ENCODE measurements at places on chromosomes 2 and 18.

- DNase-seq, result no peak
- H3K27me3 ChIP-seq, result no peaks in the 10 kb centered on the region
- H3K4me3 ChIP-seq, result no peak overlapping the region
These were observed 4.9 kb downstream of the CCT7 start for GRCh38 chr2:73238976-73239375.

DNA sequence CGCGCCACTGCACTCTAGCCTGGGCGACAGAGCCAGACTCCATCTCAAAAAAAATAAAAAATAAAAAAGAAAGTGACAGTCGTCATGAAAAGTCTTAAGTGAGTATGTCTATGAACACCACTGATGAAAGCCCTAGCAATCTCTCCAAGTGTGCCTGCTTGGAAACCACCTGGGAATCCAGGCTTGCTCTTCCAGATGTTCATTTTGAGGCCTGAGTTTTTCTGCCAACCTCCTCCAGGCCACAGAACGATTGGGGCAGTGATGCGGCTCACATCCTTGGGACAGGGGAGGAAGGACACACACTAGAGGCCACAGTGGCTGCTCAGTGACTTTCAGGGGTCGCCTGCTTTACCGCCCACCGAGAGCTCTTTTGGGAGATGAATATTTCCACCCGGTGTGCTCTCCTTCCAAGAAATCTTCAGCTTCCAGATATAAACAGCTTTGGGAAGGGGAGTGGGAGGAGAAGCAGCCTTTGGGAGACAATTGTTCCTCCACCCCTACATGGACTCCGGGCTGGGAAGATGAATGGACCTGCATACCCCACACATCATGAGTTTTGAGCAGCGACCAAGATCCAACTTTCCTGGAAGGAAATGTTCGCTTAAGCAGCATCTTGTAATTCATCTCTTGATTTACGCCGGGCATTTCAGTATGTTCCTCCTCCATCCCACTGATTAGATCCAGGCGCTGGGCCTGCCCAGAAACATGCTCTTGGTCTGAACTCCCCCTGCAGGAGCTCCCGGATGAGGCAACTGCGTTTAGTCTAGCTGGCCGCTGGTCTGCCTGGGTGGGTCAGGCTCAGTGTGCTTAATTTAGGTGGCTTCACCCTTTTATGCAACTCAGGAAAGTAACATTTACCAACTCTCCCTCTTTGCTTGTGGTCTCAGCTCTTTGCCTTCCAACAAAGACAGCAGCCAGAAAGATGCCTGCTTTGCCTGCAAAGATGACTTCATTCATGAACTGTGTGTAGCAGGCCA lies 6.2 kb upstream of the ARMC9 start:
- peaks cover 26% of the 10 kb centered on the region for H3K4me1 ChIP-seq
- H3K36me3 ChIP-seq, result no peaks in the 10 kb centered on the region
- peak overlapping the region; percentile 41 for H3K4me3 ChIP-seq
- DNase-seq, result peak; percentile 91
- no peaks in the 10 kb centered on the region for H3K27me3 ChIP-seq
- peak overlapping the region; percentile 74 for H3K27ac ChIP-seq

DNA sequence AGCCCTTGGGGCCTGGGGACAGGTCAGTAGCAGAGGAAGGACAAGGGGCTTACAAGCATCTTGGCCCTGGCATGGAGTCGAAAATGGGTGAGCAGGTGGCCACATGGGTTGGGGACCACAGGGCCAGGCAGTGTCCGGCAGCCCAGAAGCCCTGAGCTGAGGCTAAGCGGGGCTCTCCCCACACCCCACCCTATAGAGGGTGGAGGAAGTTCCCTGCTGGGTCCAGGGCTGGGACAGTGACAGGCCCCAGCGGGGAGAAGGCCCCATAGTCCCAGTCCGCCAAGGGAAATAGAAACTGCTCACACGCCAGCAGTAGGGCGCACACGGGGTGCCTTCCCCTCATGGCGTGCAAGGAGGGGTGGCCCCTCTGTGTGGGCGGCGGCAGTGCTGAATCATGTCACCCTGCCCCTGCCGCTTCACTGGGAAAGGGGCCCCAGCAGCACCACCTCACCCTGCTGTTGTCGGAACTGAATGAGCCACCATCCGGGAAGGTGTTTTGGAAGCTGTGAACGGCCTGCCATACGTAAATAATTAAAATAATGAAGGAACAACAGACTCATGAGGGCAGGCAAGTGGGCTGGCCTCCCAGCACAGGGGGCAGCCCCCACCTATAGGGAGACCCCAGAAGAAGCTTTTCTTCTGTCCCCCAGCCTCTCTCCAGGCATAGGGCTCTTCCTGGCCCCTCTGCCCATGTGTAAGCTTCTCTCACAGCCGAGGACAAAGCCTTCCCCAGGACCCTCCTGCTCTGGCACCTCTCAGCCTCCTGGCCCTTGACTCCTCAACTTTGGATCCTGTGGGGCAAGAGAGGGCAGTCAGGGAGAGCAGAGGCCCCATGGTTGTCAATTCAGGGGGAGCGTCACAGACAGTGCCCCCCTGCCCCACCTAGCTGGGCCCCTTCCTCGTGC lies 12.7 kb upstream of the DUSP2 start:
- peaks cover 13% of the 10 kb centered on the region for H3K4me1 ChIP-seq
- no peak for DNase-seq
- peaks cover 37% of the 10 kb centered on the region for H3K27me3 ChIP-seq
- no peak overlapping the region for H3K27ac ChIP-seq

DNA sequence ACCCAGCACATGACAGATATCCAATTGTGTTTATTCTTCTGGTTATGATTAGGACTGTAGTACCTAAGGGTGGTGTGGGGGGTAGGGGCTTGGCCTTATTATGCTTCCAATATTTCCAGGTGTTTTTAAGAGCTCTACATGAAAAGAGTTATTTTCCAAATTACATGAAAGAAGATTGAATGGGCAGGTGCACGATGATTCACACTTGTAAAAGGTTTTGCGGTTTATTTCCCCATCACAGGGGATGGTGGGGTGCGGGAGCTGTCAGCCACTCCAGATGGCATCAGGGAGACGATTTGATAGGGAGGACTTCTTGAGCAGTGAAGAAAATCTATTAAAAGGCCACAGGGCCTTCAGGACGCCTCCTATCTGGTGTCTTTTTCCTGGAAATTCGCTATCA lies 15.1 kb upstream of the CCBE1 start:
- H3K4me3 ChIP-seq, result no peak overlapping the region
- no peak overlapping the region for H3K27ac ChIP-seq
- H3K4me1 ChIP-seq, result peaks cover 4% of the 10 kb centered on the region

DNA sequence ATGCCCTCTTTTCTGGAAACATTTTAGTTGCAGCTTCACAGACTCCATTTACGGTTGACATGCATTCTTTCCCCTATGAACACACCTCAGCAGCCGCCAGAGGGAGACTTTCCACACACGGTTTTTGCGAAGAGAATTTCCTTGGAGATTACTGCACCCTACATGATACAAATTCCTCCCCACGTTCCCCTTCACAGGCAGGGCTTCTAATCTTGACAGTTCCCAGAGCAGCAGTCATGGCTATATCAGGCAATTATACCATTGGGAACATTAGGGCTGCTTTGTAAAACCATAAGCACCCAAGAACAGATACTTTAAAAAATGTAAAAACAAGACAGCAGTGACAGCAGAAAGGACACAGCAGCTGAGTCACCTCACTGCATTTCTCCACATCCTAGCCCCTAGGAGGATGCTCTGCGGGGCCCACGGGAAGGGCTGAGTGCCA lies 253.8 kb downstream of the TGIF1 start:
- peak; percentile 67 for DNase-seq
- H3K27me3 ChIP-seq, result peaks cover 2% of the 10 kb centered on the region
- no peaks in the 10 kb centered on the region for H3K36me3 ChIP-seq
- no peak overlapping the region for H3K4me3 ChIP-seq
- peak overlapping the region; percentile 19 for H3K27ac ChIP-seq

DNA sequence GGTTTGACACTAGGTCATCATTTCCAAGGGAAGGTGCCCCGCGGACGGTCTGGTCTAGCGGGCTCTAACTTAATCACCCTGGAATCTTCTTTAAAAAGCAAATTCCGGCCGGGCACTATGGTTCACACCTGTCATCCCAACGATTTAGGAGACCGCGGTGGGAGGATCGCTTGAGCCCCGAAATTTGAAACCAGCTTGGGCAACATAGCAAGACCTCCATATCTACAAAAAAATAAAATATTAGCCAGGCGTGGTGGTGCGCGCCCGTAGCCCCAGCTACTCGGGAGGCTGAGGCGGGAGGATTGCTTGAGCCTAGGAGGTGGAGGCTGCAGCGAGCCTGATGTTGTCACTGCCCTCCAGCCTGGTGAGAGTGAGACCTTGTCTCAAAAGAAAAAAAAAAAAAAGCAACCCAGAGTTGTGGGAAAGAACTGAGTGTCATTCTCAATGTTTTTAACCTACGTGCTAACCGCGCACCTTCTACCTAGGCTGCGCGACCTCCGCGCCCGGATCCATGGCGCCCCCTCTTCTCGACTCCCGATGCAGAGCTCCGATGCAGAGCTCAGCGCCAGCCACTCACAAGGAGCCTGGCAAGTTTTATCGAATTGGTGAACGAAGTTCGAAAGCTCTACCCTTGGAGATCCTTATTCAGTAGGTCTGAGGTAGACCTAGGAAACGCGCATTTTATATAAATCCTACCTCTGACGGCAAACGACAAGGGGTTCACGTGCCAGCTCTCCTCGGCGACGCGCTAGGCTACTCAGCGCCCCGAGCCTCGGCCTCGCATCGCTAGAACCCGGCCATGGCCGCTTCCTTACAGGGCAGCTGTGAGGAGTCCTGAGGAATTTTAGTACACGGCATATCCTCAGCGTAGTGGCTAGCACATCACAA lies 888 bp upstream of the TWSG1 start:
- peak overlapping the region; percentile 65 for H3K27ac ChIP-seq
- H3K4me3 ChIP-seq, result peak overlapping the region; percentile 87
- DNase-seq, result no peak
- H3K36me3 ChIP-seq, result peaks cover 15% of the 10 kb centered on the region
- no peaks in the 10 kb centered on the region for H3K27me3 ChIP-seq
- H3K4me1 ChIP-seq, result peaks cover 6% of the 10 kb centered on the region

DNA sequence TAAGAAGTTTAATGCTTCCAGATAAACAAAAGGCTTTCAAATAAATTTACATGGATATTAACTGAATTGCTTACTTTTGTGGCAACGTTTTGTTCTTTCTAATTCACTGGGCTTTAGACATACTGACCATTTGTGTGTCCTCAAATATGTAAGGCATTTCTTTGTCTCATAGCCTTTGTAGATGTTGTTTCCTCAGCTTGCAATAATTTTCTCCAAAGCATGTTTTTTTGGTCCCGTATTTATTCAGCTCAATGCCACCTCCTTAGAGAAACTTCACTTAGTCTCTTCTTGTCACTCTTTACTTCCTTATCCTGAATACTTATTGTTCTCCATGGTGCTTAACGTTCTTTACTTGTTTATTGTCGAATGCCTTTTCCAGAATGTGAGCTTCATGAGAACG lies 98.5 kb downstream of the NUP35 start:
- H3K27me3 ChIP-seq, result no peaks in the 10 kb centered on the region
- DNase-seq, result no peak
- no peak overlapping the region for H3K4me3 ChIP-seq
- no peaks in the 10 kb centered on the region for H3K36me3 ChIP-seq
- H3K27ac ChIP-seq, result no peak overlapping the region

- peak; percentile 6 for DNase-seq
- no peaks in the 10 kb centered on the region for H3K4me1 ChIP-seq
- H3K27ac ChIP-seq, result no peak overlapping the region
- no peak overlapping the region for H3K4me3 ChIP-seq
- H3K27me3 ChIP-seq, result no peaks in the 10 kb centered on the region
These were observed 163.0 kb downstream of the NCKAP5 start for GRCh38 chr2:133405252-133405651.

DNA sequence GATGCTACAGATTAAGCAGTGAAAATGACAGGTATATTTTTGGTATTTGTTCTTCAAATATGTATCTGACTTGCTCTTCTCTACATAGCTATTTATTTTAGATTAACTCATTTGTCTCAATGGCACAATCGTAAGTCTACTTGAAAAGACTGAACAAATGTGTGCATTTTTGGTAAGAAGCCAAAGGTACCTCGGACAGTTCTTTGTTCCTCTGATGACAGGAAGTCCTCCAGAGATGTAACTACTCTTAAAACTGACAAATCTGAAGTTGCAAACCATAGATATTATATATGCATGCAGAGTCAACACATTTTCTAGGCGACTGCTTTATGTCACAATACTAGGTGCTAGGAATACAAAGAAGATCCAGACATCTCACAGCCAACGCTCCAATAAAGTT lies 36.7 kb downstream of the NDUFAF7 start:
- no peak overlapping the region for H3K27ac ChIP-seq
- DNase-seq, result no peak
- peaks cover 9% of the 10 kb centered on the region for H3K36me3 ChIP-seq
- no peak overlapping the region for H3K4me3 ChIP-seq
- no peaks in the 10 kb centered on the region for H3K27me3 ChIP-seq

DNA sequence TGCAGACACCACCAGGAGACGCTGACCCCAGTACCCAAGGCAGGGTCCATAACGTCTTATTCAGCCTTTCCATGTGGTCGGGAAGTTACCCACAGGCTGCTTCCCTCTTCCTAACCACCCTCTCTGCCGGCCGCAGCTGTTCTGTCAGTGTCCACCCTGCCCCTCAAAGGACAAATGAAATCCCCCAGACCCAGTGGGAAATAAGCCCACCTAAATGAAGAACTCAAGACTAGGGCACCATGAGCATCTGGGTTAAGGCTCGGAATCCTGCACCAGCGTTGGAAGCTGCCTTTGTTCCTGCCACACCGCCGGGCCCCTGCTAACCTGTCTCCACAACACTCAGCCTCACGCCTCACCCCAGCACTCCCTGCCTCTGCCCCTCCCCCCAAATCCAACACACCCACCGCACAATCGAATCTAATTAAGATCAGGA lies 21.7 kb downstream of the BCL11A start:
- peaks cover 91% of the 10 kb centered on the region for H3K27me3 ChIP-seq
- H3K4me1 ChIP-seq, result peaks cover 26% of the 10 kb centered on the region
- H3K4me3 ChIP-seq, result no peak overlapping the region
- peaks cover 7% of the 10 kb centered on the region for H3K36me3 ChIP-seq

DNA sequence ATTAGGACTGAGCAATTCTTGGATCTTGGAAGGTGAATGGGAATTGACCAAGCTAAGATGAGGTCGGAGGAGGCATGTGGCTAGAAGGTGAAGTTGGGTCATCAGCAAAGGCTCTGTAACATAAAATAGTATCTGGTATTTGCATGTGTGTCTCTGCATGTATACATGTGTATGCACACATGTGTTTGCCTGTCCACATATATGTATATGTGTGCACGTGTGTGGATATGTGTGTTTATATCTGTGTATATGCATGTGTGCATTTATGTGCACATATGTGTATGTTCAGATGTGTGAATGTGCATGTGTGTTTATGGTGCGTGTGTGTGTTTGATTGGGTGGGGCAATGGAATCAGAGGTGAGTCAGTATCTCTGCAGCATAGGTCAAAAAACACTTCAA lies 664.3 kb downstream of the CNTNAP5 start:
- no peak for DNase-seq
- H3K27me3 ChIP-seq, result no peaks in the 10 kb centered on the region
- H3K4me1 ChIP-seq, result no peaks in the 10 kb centered on the region
- H3K36me3 ChIP-seq, result no peaks in the 10 kb centered on the region
- no peak overlapping the region for H3K27ac ChIP-seq

GRCh38 chr18:26487437-26487836 lies 60.9 kb downstream of the KCTD1 start:
- peaks cover 17% of the 10 kb centered on the region for H3K4me1 ChIP-seq
- no peak overlapping the region for H3K27ac ChIP-seq
- DNase-seq, result no peak
- no peaks in the 10 kb centered on the region for H3K36me3 ChIP-seq
- no peak overlapping the region for H3K4me3 ChIP-seq
- H3K27me3 ChIP-seq, result no peaks in the 10 kb centered on the region
